ENCODE measurements at places on chromosomes 1 and 21.

GRCh38 chr1:33036051-33036525, 595 bp downstream of the AK2 start:
- peak; percentile 36 for DNase-seq

DNA sequence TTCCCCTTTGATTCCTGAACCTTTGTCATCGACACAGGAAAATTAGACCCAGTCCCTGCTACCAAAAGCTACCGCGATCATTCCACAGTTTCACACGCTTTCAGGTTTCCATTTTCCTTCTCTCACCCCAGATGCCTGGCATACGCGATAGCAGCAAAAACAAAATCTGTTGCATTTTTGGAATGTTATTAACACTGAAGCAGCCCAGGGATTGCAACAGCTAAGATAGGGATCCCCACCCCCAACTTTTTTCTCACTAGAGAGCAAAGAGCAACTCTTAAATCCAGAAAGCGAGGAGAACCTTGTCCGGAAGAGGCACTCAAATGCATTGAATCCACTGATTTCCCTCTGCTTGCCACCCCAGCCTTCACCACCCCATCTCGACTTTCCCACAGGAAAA, 8.9 kb downstream of the OVAAL start:
- DNase-seq: no peak

DNA sequence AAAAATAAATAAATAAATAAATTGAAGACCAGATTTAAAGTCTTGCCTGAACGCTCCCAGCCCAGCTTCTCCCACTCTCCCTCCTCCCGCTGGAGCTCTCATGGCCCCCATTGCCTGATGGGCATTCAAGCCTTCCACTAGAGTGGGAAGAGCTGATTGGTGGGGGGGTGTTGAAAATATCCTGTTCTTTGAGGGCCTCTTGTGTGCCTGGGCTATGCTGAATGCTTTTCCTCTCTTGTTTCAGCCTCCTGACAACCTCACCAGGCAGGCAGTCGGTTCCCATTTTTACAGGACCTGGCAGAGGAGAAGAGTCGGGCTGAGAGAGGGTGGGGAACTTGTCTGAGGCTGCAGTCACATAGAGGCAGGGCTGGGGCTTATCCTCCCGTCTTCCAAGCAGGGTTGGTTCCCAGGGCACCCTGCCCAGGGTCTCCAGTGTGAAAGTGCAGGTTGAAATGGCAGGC, 59.2 kb upstream of the SSBP3 start:
- DNase-seq: no peak

GRCh38 chr1:162327788-162328165, 48.9 kb downstream of the SPATA46 start:
- no peak for DNase-seq

GRCh38 chr1:15668089-15668754, 15.9 kb upstream of the PLEKHM2 start:
- DNase-seq: no peak

GRCh38 chr1:169012416-169012815, 94.1 kb upstream of the ATP1B1 start:
- no peak for DNase-seq

- DNase-seq: peak; percentile 98
Measured at GRCh38 chr1:54764133-54764921, at the start of gene PARS2. Gene PARS2 (minus strand): TSS chr1:54764523. CDS start chr1:54759161, 5,362 bp downstream.

DNA sequence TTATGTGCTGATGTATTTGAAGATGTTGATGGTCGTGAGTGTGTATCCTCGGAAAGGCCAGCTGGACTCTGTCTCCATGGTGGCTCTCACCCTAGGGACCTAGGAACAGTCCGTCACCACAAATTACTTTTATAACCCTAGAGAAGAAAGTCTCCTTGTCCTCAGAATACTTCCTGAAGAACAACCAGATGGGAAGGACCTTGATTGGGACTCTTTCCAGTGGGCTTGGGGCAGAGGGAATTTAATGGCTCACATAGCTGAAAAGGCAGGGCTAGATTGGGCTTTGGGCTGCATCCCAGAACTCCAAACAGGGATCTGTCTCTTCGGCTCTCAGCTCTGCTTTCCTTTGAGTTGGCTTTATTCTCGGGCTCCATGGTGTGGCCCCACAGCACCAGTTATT, 90.8 kb downstream of the TBX19 start:
- no peak for DNase-seq

GRCh38 chr1:190633488-190633887, 155.8 kb upstream of the BRINP3 start:
- DNase-seq: no peak

GRCh38 chr1:24995661-24996060, 65.6 kb upstream of the RUNX3 start:
- no peak for DNase-seq

- DNase-seq: no peak
Measured at GRCh38 chr1:19756480-19756879, 43.2 kb downstream of the TMCO4 start.

DNA sequence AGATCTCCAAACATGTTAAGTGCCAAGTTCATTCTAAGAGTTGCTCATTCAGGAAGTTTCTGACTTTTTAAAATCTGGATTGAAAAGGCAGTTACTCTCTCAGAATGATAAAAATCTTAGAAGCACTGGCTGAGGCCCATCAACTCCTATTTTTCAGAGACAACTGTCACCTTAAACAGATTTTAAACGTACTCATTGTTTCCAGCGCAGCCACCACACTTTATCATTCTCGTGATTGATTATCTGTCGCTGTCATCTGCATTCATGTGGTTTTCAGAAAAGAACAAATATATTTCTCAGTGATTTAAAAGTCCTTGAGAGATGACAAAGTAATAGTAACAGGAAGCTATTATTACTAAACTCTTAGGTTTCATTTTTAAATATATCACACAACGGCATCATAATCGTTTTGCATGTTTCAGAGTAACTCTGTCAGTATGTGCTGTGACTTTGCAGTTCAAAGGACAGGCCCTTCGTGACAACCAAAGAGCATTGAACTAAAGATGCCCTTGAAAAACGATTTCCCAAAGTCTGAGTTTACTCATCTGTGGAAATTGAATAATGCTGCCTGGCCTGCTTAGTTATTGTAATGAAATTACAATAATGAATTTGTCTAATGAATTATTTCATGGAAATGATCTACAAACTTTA, 14.9 kb upstream of the KCNK1 start:
- DNase-seq: no peak

GRCh38 chr21:44780137-44780502, 21.5 kb downstream of the UBE2G2 start:
- no peak for DNase-seq

DNA sequence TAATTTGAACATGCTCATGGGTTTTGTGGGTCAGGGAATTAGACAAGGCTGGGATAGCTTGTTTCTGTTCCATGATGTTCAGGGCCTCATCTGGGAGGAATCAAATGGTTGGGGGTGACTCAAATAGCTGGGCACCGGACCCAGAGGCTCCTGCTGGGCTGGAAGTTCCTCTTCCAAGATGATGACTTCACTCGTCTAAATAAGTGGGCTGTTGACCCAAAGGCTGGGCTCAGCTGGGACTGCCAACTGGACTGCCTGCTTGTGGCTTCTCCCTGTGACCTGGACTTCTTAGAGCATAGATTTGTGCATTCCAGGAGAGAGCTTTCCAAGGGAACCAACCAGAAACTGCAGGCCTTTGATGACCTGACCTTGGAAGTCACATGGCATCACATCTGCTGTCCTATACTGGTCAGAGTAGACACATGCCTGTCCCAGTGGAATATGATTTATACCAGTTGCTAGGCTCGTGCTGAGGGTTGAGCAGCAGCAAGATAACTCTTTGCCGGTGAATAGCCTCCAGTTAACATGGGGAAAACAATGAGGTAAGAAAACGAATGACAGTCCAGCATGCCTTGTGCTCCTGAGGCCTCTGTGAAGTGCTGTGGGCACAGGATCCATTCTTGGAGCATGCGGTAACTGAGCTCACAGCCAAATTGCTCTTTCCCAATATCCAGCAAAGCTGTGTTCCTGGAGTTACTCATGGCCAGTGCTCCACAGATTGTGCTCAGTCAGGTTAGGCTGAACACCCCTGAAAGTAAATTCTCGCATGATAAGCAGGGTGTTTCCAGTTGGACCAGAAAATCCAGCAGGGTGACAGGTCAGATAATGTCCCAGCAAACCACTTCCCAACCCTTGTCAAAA, 272.9 kb upstream of the TMEM51 start:
- DNase-seq: no peak

GRCh38 chr1:241521718-241522117, 2.2 kb upstream of the FH start:
- DNase-seq: no peak

DNA sequence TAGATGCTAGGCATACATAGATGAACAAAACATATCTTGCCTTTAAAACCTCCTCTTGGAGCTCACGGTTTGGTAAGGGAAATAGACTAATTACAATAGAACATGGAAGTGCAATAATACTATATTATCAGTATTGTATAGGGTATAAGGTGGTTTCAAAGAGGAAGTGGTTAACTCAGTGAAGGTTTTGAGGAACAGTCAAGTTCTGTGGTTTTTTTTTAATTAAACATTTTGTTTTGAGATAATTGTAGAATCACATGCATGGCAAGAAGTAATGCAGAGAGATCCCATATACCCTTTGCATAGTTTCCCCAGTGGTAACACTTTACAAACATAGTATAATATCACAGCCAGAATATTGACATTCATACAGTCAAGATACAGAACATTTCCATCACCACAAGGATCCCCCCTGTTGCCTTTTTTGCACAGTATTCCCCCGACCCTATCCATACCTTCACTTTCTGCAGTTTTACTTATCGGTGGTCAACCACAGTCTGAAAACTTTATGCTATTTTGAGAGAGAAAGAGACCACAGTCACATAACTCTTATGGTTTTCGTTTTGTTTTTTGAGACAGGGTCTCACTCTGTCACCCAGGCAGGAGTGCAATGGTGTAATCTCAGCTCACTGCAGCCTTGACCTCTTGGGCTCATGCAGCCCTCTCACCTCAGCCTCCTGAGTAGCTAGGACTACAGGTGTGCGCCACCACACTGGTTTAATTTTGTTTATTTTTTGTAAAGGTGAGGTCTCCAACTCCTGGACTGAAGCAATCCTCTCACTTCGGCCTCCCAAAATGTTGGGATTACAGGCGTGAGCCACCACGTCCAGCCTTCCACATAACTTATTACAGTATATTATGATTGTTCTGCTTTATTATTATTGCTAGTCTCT, 60.5 kb upstream of the KIAA1614 start:
- no peak for DNase-seq

GRCh38 chr21:45999581-46000181, 18.1 kb downstream of the COL6A1 start:
- no peak for DNase-seq

- DNase-seq: no peak
Measured at GRCh38 chr1:184785529-184785928, 30.9 kb upstream of the EDEM3 start.

DNA sequence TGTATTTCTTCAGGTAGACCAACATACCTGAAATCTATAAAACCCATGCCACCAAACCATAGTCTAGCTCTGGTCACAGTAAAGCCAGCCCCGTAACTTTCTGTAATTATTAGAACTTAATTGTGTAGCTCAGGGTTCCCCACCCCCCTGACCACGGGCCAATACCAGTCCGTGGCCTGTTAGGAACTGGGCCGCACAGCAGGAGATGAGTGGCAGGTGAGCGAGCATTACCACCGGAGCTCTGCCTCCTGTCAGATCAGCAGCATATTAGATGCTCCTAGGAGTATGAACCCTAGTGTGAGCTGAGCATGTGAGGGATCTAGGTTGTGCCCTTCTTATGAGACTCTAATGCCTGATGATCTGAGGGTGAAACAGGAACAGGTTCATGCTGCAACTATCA, 14.6 kb downstream of the TENT5C start:
- no peak for DNase-seq

DNA sequence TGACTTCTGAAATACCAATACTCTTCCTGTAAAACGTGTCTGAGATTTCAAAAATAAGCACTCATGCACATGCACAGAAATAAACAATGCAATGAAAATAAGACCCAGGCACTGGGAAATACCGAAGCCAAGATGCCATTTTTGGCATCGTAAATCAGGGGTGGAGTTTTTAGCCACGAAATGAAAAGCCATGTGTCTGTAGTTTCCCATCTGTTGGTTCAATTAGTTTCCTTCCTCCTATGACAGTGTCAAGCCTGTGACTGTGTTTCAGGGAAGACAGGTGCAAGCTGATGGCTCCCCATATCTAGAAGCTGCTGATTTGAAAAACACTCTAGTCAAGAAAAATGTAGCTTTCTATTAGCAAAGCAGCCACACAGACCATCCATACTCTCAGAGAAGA, 480.4 kb upstream of the CAMK1G start:
- no peak for DNase-seq

GRCh38 chr1:18505666-18506065, 24.9 kb downstream of the KLHDC7A start:
- no peak for DNase-seq

GRCh38 chr1:78274814-78275213, 216.0 kb upstream of the PTGFR start:
- DNase-seq: no peak

DNA sequence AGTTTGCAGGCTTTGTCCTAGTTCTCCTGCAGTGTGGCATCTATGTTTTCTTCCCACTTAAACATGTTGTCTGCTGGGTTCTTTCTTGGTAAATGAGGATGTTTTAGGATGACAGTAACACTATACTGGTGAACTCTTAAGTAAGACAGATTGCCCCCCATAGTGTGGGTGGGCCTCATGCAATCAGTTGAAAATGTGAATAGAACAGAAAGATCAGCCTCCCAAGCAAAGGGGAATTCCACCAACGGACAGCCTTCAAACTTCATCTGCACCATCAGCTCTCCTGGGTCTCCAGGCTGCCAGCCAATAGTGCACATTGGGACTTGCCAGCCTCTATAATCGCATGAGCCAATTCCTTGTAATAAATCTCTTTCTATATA, 10.7 kb upstream of the TARBP1 start:
- DNase-seq: no peak

DNA sequence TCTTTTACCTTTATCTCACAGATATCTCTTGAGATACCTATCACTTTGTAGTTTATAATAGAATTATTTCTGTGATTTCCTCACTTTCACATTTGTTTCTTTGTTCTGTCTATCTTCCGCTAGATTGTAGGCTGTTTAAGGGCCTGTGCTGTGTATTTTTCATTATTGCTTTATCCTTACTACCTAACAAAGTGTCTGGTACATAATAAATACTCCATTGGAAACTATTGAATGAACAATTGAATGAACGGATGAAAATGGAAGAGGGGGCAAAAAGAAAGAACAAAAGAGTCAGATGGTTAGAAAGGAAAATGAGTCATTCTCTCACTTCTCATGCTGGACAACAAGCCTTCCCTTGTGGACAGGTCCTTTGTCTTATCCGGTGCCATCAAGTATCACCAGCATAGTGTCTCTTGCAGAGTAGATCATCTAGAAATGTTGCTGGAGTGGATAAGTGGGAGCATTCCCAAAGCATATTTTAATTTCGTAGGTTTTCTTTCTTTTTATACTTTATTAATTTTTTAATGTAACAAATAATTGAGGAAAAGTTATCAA, 159.8 kb downstream of the NEK7 start:
- no peak for DNase-seq

DNA sequence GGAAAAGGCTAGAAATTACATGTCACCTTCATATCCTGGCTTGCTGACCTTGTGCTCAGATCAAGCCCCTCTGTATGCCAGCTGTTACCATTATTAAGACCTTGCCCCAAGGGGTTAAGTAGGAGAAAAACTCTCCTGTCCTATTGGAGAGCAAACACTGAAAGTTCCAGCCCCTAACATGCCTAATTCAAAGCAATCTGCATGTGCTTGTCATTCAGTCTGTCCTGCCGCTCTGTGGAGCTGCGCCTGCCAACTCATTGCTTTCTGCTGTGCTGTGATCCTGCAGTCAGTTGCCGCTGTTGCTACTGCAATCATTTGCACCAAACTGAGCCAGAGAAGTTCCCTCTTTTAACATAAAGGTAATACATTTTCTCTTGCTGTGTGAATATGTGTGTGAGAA, 113.4 kb downstream of the DISP1 start:
- DNase-seq: peak; percentile 24

- peak; percentile 88 for DNase-seq
Measured at GRCh38 chr1:10867138-10867721, 70.8 kb upstream of the CASZ1 start.
